ENCODE measurements at places on chromosomes 1 and 21.

DNA sequence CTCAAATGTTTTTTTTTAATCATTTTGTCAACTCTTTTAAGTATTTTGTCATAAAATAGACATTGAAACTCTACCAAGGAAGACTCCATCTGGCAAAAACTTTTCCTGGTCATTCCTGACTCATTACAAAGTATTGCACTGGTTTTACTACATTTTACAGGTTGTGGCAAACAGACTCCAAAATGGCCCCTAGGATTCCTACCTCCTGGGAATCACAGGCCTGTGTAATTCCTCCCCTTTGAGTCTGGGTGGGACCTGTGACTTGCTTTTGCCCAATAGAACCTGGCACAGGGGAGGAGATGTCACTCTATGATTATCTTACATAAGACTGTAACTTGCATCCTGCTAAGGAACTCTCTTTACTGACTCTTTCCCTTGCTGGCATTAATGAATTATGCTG is 123.6 kb upstream of the KCNJ6 start:
- DNase-seq: no peak

DNA sequence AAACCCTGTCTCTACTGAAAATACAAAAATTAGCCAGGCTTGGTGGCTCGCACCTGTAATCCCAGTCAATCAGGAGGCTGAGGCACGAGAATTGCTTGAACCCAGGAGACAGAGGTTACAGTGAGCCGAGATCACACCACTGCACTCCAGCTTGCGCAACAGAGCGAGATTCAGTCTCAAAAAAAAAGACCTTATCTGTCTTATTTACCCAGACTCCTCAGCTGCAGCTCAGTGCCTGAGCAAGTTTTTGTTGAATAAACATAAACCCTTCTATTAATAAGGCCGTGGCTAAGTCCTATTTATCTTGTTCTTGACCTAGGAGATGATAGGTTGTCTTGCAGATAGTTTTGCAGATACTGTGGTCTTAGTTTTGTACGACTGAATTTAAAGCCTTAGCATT is 136.4 kb upstream of the TMEM51 start:
- DNase-seq: no peak

DNA sequence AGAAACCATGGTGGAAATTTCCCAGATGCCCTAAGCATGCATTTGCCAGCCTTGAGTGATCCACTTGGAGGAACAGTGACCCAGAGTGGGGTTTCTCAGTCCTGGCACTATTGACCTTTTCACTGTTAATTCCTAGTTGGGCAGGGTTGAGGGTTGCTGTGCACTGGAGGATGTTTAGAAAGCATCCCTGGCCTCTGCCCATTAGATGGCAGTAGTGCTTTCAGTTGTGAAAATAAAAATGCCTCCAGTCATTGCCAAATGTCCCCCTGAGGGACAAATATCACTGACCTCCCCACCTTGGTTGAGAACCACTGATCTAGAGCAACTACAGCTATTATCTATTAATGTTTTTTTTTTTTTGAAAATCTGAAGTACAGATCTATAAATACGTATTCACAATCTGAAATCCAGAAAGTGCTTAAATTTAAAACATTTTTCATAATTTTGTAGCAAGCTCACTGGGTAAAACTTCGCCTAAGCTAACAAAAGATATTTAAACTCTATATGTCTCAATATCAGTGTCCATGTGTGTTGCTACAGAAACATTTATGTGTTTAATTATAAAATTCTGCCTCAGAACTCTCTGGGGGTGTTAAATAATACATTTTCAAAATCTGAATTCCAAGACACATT is 27.3 kb downstream of the F3 start:
- DNase-seq: peak; percentile 18

DNA sequence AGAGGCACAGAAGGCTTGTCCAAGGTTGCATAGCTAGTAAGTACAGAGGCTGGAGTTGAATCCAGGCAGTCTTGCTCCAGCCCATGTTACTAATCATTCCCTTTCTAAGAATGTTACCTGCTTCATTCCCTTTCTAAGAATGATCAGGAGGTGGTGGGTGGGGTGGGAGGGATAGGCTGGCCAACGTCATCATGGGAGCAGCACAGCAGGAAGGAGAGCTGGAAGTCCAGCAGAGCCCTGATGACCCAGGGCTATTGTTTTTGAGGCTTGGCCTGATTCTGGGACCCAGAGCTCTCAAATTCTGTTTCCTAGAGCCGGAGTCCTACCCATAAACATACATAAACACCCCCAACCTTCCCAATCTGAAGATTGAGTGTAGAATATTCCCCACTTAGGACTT is 11.8 kb upstream of the CSF1 start:
- no peak for DNase-seq

DNA sequence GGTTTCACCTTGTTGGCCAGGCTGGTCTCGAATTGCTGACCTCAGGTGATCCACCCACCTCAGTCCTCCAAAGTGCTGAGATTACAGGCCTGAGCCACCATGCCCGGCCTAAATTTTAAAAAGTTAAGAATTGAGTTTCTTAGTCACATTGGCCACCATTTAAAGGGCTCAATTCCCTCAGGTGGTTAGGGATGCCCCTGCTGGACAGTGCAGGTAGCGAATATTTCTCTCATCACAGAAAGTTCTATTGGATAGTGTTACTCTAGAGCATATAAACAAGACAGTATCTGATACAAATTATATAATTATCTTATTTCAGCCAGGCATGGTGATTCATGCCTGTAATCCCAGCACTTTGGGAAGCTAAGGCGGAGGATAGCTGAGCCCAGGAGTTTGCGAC is 320.2 kb downstream of the ZP4 start:
- no peak for DNase-seq

GRCh38 chr21:35046263-35046624 is 2.9 kb downstream of the RUNX1 start:
- no peak for DNase-seq

DNA sequence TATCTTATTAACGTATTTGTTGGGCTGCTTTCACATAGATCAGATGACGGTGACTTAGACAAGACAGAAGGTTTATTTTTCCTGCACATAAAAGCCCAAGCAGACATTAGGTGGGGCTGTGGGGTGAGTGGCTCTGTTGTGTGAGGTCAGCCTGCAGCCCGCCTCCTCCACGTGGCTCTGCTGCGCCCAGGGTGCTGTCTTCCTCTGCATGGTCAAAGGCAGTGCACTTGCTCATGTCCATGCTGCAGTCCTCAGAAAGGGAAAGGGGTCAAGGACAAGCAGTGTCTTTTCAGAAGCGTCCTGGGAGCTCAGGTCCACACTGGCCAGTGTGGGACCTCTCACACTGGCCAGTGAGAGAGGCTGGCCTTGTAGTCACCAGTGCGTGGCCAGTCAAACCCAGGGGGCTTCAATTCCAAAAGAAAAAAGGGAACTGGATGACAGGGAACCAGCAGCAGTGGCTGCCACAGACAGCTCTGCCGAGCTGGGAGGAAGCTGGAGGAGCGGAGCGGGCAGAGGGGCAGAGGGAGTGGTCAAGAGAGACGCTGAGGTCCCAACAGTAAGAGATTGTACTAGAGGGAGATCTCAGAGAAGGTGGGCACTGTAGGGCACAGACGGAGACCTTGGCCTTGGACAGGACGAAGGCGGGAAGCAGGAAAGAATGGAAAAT is 35.9 kb upstream of the SLC45A1 start:
- DNase-seq: no peak

DNA sequence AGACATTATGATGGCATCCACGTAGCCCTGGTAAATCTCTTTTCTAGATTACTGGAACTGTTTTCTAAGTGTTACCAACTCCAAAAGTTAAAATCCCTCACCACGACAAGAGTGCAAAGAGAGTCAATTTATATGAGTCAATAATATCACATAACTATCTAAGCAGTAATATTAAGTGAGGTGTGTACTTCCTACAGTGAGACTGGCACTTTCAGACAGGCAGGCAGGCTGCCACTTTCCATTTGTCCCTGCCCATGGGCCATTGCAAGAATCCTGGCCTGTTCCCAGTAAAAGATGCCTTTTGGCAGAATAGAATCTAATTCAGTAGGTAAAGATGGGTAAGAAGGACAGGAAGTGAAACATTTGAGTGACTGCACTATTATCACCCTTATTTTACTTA is 355.6 kb downstream of the PTBP2 start:
- DNase-seq: no peak

DNA sequence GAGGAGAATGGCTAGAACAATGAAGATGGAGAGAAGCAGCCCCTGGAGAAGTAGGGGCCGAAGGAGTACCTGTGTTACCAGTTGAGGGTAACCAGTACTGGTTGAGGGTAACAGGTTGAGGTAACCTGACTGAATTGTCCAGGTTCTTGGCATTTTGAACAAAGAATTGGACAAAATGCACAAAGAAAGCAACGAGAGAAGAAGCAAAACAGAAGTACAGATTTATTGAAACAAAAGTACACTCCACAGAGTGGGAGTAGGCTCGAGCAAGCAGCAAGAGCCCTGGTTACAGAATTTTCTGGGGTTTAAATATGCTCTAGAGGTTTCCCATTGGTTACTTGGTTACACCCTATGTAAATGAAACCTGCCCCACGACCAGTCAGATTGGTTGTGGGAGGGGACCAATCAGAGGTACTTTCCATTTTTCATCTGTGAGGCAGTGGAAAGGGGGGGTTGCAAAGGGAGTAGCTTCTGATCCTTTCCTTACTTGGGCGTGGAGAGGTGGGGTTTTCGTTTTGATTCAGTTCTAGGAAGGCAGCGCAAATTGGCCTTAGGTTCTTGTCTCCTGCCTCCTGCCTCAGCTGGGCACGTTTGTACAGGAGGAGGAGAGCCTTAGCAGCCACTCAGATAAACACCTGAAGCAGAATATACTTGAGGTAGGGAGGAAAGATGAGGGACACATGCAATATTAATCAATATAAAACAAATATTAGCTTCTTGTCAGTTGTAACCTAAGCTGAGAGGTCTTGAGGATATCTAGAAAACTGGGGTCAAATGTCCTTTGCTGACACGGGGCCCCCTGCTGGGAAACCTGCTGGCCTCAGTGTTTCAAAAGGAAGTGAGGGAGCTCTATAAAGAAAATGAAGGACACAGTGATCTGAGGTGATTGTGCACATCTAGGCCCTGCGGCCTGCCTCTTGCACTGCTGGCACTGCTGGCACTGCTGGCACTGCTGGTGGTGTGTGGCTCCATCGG is 14.3 kb upstream of the LSM10 start:
- no peak for DNase-seq

DNA sequence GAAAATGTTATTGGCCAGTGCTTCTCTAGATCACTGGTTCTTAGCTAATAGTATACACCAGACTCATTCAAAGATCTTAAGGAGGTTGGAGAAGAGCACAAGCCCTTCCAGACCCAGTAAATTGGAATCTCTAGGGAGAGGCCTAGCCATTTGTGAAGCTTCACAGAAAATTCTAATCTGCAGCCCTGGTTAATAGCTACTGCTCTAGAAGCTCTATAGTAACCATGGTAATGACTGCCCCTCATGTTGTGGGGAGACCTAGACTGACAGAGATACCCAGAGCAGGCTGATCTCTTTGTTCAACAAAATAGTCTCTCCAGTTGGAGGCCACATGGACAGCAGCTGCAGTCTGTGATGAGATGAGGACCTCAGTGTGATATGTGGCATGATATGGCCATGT is 31.7 kb downstream of the ARID1A start:
- DNase-seq: no peak

DNA sequence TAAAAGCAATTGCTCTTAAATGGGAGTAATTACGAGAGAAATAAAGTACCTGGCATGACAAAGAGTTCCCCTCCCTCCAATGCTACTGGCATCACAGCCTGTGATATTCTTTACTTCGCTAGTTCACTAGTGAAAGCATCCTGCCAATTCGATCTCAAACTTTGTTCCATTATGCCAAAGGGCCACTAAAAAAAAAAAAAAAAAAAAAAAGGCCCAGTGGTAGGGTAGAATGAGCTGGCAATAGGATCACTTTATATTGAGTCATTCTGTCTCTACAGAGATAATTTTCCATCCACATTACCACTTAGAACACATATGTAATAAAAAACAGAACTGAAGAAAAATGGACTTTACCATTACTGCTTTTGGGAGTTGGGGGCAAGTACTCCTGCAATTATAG is 11.2 kb downstream of the PUM1 start:
- no peak for DNase-seq

GRCh38 chr1:207904391-207904790 is 6.5 kb downstream of the CD34 start:
- no peak for DNase-seq

- peak; percentile 61 for DNase-seq
These were observed 2.1 kb downstream of the ADGRL2 start for GRCh38 chr1:81802707-81803430.

- DNase-seq: no peak
These were observed 3.9 kb downstream of the RCC1 start for GRCh38 chr1:28509705-28510272.

DNA sequence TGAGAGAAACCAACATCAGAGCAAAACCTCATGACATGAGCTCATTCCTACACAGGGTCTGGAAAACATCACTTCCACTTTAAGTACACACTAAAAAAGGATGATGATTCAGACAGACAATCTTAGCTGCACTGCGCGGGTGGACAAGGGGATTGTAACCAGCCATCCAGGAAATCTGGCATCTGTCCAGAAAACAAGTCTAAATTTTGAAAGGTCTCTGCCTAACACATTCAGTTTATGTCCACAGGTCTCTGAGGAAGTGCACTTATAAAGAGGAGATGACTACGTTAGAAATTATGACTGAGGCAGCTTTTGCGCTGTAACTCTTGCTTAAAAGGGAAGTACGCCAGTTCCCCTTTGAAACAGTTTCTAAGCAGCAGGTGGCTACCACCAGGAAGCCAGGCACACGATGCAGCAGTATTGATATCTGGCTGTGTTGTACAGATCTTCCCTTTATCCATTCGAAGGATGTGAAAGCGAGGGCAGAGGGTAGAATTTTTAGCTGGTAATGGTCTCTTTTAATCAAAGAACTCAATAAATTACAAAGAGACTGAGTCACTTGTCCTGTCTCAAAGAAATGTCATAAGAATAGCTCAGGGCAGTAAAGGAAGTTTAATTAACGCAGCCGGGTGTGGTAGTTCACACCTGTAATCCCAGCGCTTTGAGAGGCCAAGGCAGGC is 128.0 kb downstream of the SETD4 start:
- no peak for DNase-seq

GRCh38 chr1:184199438-184200085 is 148.0 kb downstream of the TSEN15 start:
- DNase-seq: no peak

- DNase-seq: no peak
These were observed 29.5 kb downstream of the TGFB2 start for GRCh38 chr1:218374401-218375353.

GRCh38 chr1:40829631-40830245 is 32.4 kb downstream of the CITED4 start:
- no peak for DNase-seq

GRCh38 chr1:51354416-51354815 is 24.1 kb upstream of the TTC39A start:
- no peak for DNase-seq

DNA sequence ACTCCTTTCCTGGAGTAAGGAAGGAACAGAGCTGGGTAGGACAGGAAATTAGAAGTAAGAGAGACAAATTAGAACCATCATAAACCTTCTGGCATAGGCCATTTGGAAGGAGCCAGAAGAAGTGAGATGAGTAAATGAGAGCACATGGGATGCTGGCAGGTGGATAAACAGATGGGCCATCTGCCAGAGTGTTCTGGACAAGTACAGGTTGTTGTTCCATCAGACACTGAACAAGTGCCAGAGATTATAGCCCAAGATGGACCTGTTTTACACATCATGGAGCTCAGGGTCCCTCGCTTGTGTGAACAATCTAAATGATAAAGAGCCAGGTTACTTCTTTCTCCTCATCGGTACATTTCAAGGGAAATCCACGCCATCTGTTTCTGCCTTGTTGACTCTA is 200.3 kb downstream of the HHIPL2 start:
- DNase-seq: no peak

Measured in progenitor cell of endocrine pancreas (in vitro differentiated cells).